ENCODE measurements at places on chromosomes 2 and 18. TPM values are rescaled to one million over a fixed set of nuclear protein-coding genes. Genes with fewer than 3 reads are reported as not detected.
A peak's percentile ranks its signal among the peaks of the same experiment; 100 is the strongest.

- peak; percentile 61 for DNase-seq
Measured at GRCh38 chr2:119387381-119388129, 20.8 kb downstream of the DBI start.

- DNase-seq: peak; percentile 80
Measured at GRCh38 chr2:6780765-6781274, 84.9 kb downstream of the CMPK2 start.

- no peak for DNase-seq
Measured at GRCh38 chr18:44836263-44836662, 155.6 kb downstream of the SETBP1 start.

DNA sequence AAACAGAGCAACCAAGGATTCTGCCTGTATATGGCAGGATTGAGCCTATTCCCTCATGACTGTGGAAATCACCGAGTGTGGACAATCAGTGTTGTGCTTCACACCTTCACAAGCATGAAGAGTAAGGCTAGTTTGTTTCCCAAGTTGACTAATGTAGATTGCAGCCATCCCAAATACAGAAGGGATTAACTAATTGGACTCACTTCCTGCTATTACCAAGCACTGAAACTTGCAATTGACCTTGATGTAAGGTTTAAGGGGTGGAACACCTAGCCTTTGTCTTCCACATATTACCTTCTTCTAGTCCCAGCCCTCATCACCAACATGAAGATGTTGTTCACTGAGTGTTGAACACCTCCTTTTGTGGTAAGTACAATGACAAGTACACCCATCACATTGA lies 120.9 kb upstream of the RND3 start:
- no peak for DNase-seq

Gene DPYSL5
- 39.8 TPM for polyA plus RNA-seq

Gene NOP58
- 58.7 TPM for polyA plus RNA-seq

Gene TCF7L1
- 36.3 TPM for polyA plus RNA-seq

All from hindlimb muscle (tissue), 1 donor.